ENCODE measurements at places on chromosomes 12 and 14.

GRCh38 chr12:120735181-120735580 is 9.6 kb downstream of the ACADS start:
- DNase-seq: no peak

GRCh38 chr14:99028041-99028440 is 244.0 kb downstream of the BCL11B start:
- no peak for DNase-seq

GRCh38 chr12:105279460-105280056 is 43.6 kb upstream of the APPL2 start:
- DNase-seq: peak; percentile 24

DNA sequence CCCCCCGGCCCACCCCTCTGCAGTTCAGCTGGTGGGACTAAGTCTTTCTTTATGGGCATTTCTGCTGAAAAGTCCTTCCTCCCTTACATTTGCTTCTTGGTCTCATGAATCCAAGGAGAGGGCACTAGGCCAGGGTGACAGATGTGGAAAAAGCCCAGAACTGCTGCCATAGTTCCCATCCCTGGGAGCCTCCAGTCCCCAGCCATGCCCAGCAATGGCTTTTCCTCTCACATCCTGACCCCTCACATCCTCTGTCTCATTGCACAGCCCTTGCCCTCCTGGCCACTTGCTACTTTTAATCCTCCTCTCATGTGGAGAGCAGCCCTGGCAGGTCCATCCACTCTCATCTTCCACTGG is 122.5 kb downstream of the ZFP36L1 start:
- no peak for DNase-seq

- no peak for DNase-seq
Measured at GRCh38 chr12:97308576-97309198, 153.9 kb upstream of the RMST start.

- no peak for DNase-seq
Measured at GRCh38 chr14:45838597-45838996, 585.6 kb upstream of the MIS18BP1 start.

DNA sequence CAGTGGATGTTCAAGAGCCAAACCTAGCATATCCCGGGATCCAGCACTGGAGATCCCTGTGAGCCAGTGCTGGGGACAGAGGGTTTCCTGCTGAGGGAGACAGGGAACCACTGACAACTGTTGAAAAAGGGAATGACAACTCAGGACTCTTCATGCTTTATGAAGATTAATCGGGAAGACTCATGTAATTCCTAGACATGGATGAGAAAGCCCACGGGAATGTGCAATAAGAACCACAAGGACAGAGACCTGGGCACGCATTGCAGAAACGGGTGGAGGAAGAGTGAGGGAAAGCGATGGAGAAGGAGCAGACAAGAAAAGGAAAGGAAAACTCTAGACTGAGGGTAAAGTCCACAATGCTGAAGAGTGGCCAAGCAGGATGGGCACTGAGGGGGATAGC is 296.0 kb downstream of the PCNX1 start:
- no peak for DNase-seq

DNA sequence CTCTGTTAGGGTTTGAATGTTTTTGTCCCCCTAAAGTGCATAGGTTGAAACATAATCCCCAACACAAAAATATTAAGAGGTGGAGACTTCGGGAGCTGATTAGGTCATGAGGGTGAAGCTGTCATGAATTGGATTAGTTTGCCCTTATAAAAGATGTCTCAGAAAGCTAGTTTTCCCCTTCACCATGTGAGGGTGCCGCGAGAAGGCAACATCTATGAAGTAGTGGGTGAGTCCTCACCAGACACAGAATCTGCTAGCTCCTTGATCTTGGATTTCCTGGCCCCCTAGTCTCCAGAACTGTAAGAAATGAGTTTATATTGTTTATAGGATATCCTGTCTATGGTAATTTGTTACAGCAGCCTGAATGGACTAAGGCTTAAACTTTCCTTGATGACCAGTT is 301.5 kb upstream of the ATP2B1 start:
- DNase-seq: no peak

DNA sequence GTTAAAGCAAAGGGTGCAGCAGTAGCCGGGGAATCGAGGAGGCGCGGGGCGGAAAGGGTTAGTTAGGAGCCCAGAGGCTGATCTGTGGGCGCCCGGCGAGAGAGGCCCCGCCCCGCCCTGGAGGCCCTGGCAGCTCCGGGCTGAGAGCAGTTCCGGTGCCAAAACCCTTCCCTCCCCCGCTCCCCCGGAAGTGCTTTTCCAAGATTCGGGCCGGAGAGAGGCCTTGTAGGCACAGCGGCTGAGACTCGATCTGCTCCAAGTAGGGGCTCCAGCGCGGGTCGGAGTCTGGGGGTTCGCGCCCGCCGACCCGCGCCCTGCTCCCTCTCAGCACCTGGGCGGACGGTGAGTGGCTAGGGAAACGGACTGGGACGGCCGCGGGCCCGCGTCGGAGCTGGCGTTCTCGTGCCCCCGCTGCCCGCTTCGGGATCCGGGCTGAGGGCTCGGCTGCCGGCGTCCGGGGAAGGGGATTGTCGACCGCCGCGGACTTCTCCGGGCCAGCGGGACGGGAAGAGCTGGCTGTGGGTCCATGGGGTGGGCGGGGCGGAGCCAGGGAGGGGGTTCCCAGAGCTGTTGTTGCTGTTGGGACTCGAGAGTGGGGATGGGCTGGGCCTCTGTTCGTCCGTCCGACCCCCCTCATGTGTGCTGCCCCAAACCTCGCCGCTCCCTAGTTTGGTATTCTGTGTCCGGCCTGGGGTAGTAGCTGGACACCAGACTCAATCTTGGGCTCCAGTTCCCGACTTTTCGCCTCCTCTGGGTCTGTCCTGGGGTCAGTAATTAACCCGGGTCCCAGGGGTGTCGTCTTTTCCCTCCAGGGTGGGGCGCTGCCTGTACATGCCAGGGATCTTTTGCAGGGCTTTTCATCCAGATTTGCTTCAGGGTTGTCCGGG is at the start of gene FRS2:
TSS of gene FRS2 (plus strand) at position 200 of the 887 bp plus-strand sequence. CDS start 98,643 bp downstream, outside the sequence.
- peak; percentile 82 for DNase-seq

DNA sequence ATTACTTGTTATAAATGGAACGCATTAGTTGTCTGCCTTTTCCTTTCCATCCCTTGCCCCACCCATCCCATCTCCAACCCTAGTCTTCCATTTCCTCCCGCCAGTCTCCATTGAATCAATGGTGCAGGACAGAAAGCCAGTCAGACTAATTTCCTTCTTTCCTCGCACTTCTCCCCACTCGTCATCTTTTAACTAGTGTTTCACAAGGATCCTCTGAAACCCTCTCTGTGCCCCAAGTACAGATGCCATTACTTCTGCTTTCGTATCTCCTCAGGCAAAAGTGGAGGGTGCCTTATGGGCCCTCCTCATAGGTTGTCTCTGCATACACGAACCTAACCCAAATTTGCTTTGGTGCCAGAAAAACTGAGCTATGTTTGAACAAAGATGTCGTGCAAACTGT is 4.2 kb downstream of the DAZAP2 start:
- no peak for DNase-seq

DNA sequence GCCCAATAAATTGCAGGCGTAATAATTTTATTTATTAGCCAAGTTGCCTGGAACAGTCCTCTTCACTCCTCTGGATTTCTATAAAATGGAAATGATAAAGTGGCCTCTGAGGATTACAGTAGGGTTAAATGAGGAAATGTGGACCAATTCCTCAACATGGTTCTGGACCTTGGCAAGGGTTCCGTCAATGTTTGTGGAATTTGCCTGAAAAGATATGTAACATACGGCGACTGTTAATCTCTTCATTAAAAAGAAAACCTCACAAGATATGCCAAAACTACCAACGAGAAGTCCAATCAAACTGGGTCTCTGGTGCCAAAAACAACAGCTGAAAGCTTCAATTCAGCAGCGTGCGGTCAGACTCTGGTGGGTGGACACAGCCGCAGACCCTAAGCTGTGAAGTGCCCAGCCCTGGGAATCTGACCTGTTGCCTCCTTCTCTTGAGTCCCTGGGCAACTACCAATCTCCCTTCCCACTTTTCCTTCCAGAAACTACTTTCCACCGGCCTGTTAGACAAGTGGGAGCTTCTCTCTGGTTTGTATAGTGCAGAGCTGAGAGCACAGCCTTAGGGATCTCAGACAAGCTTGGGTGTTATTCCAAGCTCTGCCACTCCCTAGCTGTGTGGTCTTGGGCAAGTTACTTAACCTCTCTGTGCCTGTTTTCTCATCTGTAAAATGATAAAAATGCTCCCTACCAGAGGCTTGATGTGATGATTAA is 190.5 kb upstream of the GSC start:
- DNase-seq: no peak

DNA sequence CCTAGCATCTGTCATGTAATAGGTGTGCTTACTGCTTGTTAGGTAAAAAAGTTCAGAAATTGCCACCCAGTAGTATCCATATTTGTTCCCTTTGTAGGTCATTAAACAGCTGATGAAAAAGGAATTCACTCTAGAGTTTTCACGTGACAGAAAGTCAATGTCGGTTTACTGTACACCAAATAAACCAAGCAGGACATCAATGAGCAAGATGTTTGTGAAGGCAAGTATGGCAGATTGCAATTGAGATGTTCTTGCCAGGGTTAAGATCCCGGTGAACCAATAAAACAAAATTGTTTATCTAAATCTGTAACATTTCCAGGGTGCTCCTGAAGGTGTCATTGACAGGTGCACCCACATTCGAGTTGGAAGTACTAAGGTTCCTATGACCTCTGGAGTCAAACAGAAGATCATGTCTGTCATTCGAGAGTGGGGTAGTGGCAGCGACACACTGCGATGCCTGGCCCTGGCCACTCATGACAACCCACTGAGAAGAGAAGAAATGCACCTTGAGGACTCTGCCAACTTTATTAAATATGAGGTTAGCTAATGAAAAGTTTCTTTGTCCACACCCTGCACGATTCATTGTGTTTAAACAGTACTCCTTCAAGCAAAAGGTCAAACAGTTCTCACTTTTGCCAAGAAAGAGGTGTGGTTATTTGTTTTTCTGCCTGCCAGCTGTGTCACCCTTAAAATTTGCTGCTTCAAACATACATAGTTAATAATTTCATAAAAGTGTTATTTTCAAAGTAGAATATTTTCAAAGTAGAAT is 58.3 kb downstream of the ATP2A2 start:
- no peak for DNase-seq

- no peak for DNase-seq
Measured at GRCh38 chr14:58055497-58056010, 96.5 kb downstream of the ARMH4 start.

DNA sequence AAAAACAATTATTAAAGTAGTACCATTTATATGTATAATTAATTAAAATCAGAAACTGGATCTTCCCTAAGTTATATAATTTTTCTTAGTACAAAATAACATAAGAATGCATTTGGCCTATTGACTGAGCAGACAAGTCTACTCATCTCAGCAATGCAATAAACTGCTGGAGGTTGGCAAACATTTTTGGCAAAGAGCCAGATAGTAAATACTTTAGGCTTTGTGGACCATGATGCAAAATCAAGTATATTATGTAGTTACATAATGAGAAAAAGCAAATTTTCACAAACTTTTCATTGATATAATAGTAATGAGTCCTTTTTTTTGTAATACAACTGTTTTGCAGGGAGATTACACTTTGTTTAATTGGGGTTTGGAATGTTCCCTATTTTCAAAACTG is 30.9 kb downstream of the ERGIC2 start:
- no peak for DNase-seq

GRCh38 chr14:33120341-33120740 is 181.7 kb downstream of the NPAS3 start:
- DNase-seq: no peak

- no peak for DNase-seq
Measured at GRCh38 chr14:72777636-72778035, 116.3 kb downstream of the DPF3 start.

DNA sequence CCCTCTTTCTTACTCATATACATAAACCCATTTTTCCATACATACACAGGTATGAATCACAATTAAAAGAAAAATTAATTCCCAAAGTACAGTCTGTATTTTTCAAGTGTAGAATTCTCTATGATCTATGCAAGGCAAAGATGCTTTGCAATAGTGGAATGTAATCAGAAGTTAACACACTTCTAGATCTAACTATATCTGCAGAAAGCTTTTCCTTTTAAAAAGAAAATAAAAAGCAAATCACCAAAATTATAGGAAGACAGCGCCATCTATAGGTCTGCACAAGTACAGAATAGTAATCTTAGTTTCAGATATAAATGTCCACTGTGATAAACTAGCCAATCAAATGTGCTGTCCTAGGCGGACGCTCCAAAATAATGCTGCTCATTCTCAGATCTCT is 22.0 kb downstream of the SLC25A21 start:
- no peak for DNase-seq

GRCh38 chr14:74507840-74508239 is 14.3 kb downstream of the ISCA2 start:
- DNase-seq: no peak

DNA sequence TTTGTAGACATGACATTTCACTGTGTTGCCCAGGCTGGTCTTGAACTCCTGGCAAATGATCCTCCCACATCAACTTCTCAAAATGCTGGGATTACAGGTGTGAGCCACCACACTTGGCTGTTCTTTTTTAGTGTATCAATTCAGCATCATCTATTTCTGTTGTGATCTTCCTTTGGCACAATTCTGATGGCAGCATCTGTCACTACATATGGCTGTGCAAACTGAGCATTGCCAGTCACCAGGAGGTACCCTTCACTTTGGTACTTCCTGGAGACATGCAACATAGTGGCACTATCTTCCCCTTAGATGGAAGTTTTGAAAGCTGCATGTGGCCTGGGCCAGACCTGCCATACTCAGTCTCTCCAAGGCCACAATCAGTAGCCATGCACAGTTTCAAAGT is 467.1 kb upstream of the TMPO start:
- DNase-seq: no peak

DNA sequence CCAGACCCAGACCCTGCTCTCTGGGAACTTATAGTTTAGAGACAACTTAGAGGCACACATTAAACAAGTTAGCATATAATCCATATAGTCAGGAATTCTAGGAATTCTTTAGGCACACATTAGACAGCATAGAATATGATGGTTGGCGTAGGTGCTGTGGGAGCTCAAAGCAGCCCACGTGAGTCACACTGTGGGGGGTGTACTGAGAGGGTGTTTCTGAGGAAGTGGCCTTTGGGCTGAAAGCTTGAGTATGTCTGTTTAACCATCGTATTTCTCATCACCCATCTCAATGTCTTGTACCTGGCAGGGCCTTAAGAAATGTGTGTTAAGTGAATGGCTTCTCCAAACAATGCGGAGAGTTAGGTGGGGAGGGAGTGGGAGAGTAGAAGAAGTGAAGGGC is 67.2 kb downstream of the TMEM30B start:
- DNase-seq: no peak

DNA sequence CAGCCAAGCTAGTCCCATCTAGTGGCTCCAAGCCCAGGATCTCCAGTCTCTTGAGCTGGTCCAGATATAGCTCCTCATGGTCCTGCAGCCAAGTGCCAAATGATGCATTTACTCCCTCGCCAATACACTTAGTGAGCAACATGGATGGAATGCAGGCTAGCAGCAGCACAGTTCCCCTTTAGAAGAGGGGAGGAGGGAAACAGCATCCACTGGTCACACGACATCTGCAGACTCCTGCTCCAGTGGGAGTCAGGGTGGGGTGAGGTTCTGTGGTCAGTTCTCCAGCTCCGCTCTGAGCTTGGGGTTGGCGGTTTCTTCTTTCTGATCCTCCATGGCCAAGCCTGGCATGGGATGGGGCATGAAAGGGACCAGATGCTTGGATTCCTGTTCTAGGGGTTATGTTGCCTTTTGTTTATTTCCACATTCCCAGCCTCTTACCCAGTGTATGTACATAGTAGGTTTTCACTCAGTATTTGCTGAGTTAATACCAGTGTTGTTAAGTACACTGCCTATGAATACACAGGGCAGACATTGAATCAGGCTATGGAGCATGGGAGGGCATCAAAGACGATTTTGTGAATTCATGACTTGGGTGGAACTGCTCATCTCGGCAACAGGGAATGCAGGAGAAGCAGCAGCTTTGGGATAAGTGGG is 57.3 kb downstream of the GALNT16 start:
- DNase-seq: no peak

All from activated CD4-positive, alpha-beta T cell treated with anti-CD3 and anti-CD28 coated beads for 4 hours (primary cell).